ENCODE measurements at places on chromosomes 3 and 15.
A peak's percentile ranks its signal among the peaks of the same experiment; 100 is the strongest.

- H3K4me1 ChIP-seq, result no peaks in the 10 kb centered on the region
- H3K36me3 ChIP-seq, result no peaks in the 10 kb centered on the region
- DNase-seq, result no peak
- H3K27me3 ChIP-seq, result no peaks in the 10 kb centered on the region
- no peak overlapping the region for H3K4me3 ChIP-seq
- H3K27ac ChIP-seq, result no peak overlapping the region
These were observed 44.1 kb downstream of the RARB start for GRCh38 chr3:25472153-25472552.

- no peak overlapping the region for H3K27ac ChIP-seq
- DNase-seq, result no peak
- H3K4me3 ChIP-seq, result no peak overlapping the region
These were observed 147.0 kb upstream of the POU1F1 start for GRCh38 chr3:87423336-87423735.

- H3K27ac ChIP-seq, result peak overlapping the region; percentile 54
- H3K4me3 ChIP-seq, result no peak overlapping the region
- peaks cover 42% of the 10 kb centered on the region for H3K36me3 ChIP-seq
- peak; percentile 66 for DNase-seq
These were observed 15.9 kb downstream of the CDAN1 start for GRCh38 chr15:42721016-42721415.

DNA sequence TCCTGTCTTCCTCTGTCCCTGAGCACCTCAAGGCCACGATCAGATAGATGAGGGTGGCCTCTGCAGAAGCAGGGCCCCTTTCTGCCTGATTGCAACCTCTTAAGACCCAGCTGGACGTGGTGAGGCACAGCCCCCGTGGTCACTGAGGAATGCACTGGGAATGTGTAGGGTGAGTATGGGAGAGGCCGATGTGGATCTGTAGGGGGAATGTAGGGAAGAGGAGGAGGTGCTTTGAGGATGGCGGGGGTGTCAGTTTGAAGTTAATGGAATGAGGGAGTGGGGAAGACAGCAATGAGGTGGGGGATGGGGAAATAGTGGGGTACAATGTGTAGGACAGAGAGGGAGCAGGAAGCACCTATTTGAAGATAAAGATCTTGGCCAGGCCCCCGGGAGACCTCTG is 785 bp upstream of the IQCF5 start:
- H3K27ac ChIP-seq, result no peak overlapping the region
- H3K4me1 ChIP-seq, result no peaks in the 10 kb centered on the region
- DNase-seq, result no peak
- no peaks in the 10 kb centered on the region for H3K36me3 ChIP-seq

GRCh38 chr15:29044503-29044901 is 158.7 kb downstream of the APBA2 start:
- no peaks in the 10 kb centered on the region for H3K36me3 ChIP-seq
- DNase-seq, result no peak
- H3K4me3 ChIP-seq, result no peak overlapping the region

GRCh38 chr15:63051156-63052066 is 8.9 kb downstream of the TPM1 start:
- peak overlapping the region; percentile 96 for H3K4me3 ChIP-seq
- no peak for DNase-seq
- peaks cover 40% of the 10 kb centered on the region for H3K36me3 ChIP-seq
- H3K4me1 ChIP-seq, result peaks cover 72% of the 10 kb centered on the region
- no peaks in the 10 kb centered on the region for H3K27me3 ChIP-seq

- no peaks in the 10 kb centered on the region for H3K4me1 ChIP-seq
- H3K36me3 ChIP-seq, result no peaks in the 10 kb centered on the region
- H3K27ac ChIP-seq, result no peak overlapping the region
- H3K27me3 ChIP-seq, result no peaks in the 10 kb centered on the region
- DNase-seq, result no peak
These were observed 35.6 kb upstream of the CD96 start for GRCh38 chr3:111506435-111506834.

DNA sequence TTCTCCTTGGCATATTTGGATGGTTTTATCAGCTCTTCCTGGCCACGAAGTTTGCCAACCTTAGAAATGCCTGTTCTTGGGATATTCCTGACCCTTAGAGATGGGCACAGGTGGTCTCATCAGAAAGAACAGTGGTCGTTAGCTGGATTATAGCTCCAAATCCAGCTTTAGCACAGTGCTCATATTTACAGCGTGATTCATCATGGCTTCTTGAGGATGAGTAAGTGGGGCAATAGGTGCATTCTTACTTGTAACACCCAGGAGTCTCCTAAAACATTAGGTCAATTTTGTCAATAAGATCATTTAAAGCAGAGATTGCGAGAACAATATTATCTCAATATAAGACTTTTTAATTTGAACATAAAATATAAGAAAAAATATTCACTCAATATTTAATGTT is 191.9 kb downstream of the GABRB3 start:
- no peak for DNase-seq
- H3K4me3 ChIP-seq, result no peak overlapping the region
- H3K27ac ChIP-seq, result no peak overlapping the region
- H3K4me1 ChIP-seq, result no peaks in the 10 kb centered on the region
- no peaks in the 10 kb centered on the region for H3K36me3 ChIP-seq
- no peaks in the 10 kb centered on the region for H3K27me3 ChIP-seq

DNA sequence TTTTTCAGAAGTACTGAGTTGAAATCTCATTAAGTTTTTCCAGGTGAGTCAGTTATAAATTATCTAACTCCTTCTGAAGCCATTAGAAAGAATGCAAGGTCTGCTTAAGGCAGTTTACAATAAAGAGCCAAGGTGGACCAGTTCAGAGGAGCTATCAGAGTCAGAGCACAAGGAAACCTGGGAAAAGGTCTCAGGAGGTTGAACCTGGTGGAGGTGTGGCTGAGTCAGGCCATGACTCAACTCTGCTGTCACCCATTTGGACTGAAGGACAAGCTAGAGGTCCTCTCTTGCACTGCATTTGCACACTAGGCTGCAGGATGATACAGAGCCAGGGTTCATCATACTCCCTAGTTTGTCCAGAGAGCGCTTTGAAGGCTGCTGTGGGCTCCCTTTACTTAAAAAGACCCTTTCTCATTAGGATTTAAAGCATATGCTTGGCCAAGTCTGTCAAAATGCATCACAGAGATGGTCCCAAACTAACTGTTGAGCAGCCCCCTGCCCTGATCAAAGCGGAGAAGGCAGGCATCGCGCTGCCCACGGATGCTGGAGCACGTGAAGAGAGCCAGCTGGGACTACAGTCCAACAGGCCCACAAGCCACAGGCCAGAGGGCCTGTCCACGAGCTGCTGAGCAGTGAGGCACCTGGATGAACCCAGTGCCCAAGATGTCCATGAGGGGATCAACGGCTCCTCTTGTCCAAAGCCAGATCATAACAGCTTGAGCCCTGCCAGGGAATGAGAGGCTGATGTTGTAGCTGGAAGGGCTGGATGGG is 26.0 kb upstream of the MRPS22 start:
- peaks cover 25% of the 10 kb centered on the region for H3K4me1 ChIP-seq
- no peaks in the 10 kb centered on the region for H3K36me3 ChIP-seq
- H3K27me3 ChIP-seq, result no peaks in the 10 kb centered on the region
- H3K4me3 ChIP-seq, result no peak overlapping the region

Measured in MCF 10A (cell line).